Activated effector memory CD4-positive, alpha-beta T cell treated with Interleukin-2 at 50 U/mL for 16 hours (primary cell): ENCODE measurements at places on chromosomes 1 and 21.

GRCh38 chr1:83626603-83627002 is 372.3 kb downstream of the TTLL7 start:
- no peak for DNase-seq

DNA sequence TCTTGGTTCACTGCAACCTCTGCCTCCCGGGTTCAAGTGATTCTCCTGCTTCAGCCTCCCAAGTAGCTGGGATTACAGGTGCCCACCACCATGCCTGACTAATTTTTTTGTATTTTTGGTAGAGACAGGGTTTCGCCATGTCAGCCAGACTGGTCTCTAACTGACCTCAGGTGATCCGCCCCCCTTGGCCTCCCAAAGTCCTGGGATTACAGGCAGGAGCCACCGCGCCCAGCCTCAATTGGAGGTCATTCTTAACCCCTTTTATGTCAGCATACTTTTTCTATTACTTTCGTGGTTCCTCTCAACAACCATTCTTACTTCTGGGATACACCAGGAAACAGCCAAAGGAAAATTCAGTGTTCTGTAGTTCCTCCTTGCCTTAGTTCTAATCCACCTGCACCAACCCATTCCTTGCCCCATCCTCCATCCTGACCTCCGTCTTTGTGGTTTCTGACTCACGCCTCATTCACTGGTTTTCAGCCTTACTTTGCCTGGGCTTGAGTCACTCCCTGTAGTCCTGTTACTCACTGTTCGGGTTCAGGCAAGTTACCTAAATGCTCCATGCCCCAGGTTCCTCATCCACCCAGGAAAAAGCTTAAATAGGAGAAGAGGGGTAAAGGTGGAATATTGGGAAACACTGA is 12.9 kb upstream of the BCL10 start:
- no peak for DNase-seq

DNA sequence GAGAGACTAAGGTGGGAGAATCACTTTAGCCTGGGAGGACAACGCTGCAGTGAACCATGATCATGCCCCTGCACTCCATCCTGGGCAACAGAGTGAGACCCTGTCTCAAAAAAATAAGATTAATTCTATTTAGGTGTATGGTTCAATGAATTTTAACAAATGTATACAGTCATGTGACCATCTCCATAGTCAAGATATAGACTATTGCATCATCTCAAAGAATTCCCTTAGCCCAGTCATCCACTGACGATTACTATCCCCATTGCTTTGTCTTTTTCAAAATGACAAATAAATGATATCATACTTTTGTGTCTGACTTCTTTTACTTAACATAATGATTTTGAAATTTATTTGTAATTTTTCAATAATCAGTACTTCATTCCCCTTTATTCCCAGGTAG is 260.0 kb downstream of the LRRC7 start:
- no peak for DNase-seq

GRCh38 chr1:173267453-173267945 is 60.4 kb upstream of the TNFSF4 start:
- no peak for DNase-seq

DNA sequence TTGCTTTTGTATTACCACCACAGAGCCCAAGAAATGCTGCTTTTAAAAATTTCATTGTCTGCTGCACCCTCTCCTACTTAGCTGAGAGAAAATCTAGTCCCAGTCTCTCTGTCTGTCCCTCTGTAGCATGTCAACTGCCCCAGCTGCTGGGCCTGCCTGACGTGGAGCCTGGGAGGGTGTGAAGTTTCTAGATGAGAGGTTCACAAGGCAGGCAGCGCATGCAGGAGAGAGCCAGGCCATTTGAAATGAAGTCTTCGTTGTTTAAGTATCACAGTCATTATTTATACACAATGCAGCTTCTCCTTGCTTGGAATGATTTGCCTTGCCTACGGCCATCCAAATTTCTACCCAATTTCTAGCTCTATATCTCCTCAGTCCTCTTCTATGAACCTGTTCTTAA is 306.8 kb upstream of the PLXNA2 start:
- DNase-seq, result no peak

- DNase-seq, result no peak
Measured at GRCh38 chr1:34685225-34685624, 69.6 kb upstream of the GJB5 start.

DNA sequence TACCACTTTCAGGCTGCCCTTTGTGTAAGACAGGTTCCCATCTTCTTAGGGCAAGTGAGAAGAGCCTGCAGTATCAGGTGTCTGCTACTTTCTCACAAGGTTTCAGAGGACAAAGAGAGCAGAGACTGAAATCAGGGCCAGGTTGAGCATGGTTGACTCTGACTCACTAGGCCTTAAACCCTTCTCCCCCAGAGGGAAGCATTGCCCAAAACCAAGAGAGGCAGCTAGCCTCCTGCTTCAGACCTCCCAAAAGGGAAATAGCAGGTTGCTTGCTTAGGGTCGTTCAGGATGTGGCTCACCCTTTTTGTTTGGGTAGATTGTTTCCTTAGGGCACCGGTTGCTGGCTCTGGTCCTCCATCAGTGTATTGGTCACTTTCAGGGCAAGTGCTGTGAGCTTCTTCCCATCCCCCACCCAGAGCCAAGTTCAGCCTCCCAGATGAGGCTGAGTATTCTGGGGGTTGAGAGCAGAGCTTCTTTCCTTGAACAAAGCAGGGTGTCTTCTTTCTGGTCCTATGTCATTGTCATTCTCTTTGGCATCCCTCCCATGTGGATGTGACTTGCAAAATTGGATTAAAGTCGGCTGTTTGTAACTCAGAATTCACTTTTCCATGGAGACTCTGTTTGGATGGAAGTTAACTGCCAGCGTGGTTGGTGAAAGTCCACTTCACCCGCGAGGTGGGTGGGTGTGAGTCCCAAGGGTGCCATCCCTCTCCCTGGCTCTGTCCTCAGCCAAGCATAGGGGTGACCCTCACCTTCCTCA is 55.5 kb upstream of the GALNT2 start:
- no peak for DNase-seq

GRCh38 chr1:117544509-117545109 is 61.2 kb upstream of the TENT5C start:
- DNase-seq, result no peak

DNA sequence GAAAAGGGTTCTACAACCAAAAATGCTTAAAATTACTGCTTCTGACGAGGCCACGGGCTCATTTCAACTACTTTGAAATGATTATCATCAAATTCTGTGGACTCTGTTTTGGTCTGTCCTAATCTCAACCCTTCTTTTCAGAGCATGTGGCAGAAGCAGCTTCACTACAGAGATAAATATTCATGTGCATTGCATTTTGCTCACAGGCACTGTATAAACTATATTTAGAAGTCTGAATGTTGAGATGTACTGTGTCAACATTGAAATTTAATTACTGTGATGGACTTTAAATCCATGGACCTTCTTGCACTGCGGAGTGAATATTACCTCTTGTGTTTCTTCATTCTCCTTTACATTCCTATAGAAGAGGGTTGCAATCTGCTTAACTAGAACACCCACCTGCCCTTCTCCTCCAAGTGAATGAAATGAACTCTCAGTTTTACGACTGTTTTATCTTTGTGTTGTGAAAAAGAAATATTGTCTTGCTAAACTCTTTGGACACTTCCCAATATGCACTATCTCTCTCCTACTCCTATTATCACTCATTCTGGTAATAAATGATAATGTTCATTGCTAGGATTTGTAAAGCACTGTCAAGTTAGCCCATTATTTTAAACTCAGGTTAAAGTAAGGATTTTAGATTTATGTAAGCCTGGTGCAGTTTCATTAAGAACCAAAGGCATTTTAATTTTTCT is 281.2 kb upstream of the ST6GALNAC5 start:
- DNase-seq, result no peak

DNA sequence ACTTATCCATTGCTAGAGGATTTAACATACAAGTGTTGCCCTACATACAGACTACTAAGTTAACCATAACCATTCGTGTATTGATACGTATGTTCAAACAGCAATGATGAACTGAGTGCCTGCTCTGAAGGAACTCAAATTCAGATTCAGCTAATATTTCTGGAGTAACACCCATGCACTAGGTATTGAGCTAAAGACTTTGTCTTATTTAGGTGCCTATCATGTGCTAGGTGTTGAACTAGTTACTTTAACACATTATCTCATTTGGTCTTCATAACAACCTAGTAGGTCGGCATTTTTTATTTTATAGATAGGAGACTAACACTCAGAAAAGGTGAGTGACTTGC is 160.0 kb downstream of the LTN1 start:
- no peak for DNase-seq

DNA sequence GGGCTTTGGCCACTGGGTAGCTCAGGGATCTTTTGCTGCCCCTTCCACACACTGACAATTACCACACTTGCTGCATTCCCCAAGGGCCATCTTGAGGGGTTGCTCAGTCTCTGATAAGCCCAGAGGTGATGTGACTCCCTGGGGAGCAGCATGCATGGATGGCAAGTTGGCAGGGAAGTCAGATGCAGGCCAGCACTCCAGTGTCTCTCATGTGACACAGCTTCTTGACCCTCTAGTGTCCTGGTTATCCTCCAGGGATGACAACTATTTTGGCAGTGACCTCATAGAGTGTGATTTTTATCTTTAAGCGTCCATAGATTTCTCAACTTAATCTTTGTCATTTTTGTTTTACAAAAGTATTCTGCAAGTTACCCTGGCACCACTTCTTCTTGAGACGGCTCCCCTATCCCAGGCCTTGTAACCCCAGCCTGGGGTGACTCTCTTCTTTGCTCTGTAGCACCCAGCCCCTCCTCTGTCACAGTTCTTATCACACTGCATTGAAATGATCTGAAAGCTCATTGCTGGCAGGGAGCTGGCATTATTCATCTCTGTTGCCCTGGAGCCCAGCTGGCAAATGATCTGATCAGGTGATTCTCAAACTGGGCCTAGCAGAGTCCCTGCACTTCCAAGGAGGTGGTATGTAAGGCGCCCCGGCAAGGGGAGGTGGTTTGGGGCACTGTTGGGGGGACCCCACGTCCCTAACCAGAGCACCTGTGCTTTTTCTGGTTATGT is 72.6 kb downstream of the TENT5C start:
- no peak for DNase-seq

DNA sequence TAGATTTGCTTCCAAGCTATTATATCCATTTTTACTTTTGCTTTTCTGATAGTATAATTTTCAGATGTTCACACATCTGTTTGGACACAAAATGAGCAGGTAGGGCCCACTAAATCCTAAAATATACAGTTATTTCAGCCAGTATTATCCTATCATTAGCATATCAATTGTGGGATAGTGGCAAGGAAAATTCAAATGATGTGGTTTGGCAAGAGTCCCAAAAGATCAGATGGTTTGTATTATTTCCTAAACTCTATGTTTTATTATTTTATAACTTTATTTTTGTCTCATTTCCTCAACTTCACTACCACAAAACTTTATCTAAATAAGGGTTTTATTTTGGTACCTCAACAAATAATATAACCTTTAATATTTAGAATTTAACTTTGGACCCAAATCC is 1659.6 kb downstream of the NCAM2 start:
- DNase-seq, result no peak

DNA sequence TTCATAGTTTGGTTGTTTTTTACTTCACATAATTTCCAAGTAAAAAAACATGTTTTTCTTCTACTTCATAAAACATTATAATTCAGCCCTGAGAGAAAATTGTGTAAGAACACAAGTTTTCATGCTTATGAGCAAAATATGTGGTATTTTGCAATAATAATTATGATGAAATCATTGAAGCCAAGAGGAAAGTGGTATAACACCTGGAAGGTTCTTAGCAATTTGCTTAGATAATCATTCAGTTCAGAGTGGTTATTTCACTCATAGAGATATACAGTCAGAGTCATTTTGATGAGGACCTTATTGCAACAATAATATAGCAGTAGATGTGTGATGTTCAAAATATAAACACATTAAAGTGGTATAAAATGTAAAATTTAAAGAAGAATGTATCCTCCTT is 94.5 kb downstream of the PLPPR4 start:
- DNase-seq, result no peak
